Left ventricle myocardium inferior (tissue), 1 donor: ENCODE measurements at places on chromosomes 11 and 22.
A peak's percentile ranks its signal among the peaks of the same experiment; 100 is the strongest.

DNA sequence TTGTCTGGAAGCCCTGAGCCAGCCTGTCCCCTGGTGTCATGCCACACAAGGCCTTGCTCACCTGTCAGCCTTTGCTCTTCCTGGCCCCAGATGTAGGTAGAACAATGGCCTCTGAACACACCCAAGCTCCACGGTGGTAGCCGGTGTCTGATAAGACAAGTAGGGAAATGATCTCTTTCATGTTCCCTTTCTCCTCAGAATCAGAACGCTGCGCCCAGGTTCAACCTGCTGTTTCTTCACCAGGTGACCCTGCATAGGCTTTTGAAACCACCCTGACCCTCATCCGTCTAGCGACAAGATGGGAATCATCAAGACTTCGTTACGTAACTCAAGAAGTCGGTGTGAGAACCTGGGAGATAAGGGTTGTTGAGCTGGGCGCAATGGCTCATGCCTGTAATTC, 28.7 kb upstream of the YWHAH start:
- DNase-seq = no peak

GRCh38 chr11:925158-925495, 543 bp upstream of the AP2A2 start:
- peak; percentile 48 for DNase-seq

DNA sequence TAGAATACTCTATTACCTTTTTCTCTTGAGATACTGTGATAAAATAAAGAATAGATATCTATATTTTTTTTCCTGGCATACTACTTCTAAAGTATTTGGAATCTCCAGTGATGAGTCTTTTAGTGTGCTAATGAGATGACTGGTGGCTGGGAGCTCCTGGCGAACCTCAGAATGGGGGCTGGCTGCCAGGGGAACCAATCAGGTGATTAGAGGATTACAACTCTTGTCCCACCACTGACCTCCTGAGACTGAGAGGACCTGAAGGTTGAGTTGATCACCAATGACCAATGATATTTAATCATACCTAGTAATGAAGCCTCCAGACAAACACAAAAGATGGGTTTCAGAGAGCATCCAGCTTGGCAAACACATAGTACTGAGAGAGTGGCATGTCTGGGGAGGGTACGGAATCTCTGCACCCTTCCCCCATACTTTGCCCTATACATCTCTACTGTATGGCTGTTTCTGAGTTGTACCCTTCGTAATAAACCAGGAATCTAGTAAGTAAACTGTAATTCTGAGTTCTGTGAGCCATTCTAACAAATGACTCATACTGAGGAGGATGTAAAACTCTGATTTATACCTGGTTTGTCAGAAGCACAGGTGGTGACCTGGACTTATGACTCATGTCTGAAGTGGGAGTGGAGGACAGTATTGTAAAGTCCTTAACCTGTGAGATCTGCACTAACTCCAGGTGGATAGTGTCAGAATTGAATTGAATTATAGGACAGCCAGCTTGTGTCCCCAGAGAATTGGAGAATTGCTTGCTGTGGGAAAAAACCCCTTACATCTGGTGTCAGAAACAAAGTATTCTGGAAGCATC, 325.3 kb upstream of the LRRC4C start:
- no peak for DNase-seq

DNA sequence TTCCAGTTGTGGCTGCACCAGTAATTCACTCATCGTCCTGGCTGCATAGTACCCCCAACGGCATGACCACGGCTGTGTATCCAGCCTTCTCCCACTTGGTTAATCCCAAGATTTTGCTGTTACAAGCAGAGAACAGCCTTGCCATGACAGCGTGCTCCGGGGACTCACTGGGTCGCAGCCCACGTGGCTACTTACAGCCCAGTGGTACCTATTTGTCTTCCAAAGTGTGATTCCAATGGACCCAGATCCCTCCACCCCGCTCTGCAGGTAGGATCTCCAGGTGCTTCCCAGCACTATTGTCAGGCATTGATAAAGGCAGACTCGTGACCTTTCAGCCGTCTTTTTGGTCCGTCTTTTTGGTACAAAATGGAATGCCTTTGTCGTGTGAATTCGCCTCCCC, 119.0 kb upstream of the FGF3 start:
- peak; percentile 10 for DNase-seq

- no peak for DNase-seq
These were observed 5.5 kb downstream of the RFPL2 start for GRCh38 chr22:32199341-32199740.

GRCh38 chr11:13268791-13269190, 8.8 kb upstream of the BMAL1 start:
- no peak for DNase-seq

DNA sequence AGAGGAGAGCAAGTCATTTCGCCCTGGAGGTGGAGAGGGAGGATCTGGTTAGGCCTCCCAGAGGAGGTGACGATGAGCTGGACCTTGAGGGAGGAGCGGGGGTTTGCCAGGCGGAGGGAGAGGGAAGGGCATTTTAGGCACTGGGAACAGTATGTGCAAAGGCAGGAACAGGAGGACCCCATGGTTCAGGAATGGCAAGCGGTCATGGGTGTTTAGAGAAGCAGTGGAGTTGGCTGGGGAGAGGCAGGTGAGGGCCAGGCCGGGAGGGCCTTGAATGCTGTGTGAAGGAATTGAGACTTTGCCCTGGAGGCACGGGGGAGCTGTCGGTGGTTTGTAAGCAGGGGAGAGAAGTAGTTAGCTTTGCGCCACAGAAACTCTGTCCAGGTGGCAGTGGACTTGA, 10.3 kb downstream of the PRDM11 start:
- no peak for DNase-seq

DNA sequence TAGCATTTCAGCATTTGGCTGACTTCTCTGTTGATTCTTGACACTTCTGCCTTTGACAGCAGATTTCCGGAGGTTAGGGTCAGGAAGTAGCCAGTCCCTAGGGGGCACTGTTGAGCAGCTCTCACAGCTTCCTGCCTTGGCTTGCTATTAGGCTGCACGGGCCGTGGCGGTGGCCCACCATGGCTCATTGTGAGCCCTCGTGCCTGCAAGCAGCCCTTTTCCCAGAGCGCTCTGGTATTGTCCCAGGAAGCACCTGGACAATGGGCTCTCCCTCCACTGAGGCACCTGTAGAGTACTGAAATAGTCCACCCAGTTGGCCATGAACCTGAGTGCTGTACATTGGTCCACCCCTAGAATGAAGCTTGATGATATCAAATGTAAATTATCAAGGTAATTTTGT, 100.2 kb upstream of the GAL start:
- peak; percentile 31 for DNase-seq

DNA sequence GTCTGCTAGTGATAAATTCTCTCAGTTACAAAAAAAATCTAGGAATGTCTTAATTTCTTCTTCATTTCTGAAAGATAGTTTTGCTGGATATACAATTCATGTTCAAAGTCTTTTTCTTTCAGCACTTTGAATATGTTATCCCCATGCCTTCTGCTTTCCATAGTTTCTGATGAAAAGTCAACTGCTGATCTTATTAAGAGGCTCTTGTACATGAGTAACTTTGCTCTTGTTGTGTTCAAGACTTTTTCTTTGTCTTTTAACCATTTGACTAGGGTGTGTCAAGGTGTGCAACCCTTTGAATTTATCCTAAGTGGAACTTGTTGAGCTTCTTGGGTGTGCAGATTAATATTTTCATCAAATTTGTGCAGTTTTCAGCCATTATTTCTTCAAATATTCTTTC, 22.1 kb upstream of the ACCSL start:
- no peak for DNase-seq

DNA sequence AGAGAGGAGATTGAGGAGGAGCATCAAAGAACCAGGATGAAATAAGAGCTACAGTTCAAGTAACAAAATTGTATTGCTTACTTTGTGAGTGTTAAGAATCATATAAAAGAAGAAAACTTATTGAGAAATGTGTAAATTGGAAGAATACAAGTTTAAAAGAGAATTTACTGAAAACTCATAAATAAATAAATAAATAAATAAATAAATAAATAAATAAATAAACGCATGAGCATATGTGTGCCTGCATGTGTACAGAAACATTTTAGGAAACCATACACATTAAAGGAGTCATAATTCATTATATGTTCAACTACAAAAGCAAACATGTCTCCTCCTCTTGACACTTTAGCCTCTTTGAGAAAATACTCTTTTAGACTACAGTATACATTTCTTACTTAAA, 42.6 kb downstream of the CNTN5 start:
- DNase-seq = no peak

GRCh38 chr11:83195143-83195466, 1.6 kb downstream of the ANKRD42 start:
- DNase-seq = no peak

DNA sequence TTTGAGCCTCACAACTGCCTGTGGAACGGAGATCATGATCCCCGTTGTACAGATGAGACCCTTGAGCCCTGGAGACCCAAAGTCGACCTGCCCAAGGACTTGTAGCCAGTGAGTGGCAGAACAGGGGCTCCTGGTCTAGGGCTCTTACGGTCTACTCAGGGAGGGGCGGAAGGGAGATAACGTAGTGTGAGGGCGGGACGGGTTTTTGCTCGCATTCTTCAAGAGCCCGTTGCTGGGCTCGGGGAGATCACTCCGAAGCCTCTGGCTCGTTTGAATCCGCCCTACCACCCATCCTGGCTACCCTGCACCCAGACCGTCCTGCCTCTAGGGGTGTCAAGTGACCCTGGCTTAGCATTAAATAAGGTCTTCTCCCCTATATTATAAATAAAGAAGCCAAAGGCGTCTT, 639 bp downstream of the CRY2 start:
- DNase-seq = peak; percentile 29

GRCh38 chr11:12942157-12942556, 67.0 kb upstream of the RASSF10 start:
- DNase-seq = no peak

DNA sequence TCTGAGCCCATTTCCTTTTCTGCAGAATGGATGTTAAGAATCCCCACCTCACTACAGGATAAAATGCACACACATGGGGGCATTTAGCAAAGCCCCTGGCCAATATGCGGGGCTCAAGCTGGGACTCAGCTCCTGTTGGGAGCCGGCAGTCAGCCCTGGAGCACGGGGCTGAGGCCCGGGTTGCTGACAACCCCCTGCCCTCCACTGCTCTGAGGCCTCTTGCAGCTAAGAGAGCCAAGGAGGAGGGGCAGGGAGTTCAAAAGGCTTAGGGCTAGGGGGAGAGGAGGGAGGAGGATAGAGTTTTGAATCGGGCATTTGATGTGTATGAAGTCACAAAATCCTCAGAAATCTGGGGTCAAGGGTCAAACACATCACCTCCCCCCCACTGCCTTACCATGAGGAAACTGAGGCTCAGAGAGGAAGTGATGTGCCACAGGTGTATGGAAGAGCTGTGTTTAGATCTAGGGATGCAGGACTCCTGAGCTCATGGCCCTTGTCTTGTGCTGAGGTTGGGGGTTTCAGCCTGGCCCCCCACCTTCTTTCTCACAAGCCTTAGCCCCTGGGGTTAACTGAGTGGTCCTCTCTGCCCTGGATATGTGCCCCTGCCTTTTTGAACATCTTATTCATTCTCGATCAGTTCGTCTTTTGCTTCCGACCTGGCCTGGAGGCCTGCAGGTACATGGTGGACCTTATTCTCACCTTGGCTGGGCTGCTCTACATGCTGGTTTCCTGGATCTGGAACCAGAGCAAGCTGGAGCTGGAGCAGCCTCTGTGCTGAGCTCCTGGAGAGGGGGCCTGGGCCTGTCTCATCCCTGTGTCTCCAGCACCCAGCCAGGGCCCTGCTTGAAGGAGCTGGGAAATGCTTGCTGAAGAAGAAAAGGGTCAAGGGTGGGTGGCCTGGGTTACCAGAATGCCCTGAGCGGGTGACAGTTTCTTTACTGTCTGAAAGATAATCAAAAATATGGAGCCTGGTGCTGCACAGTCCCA, 80.3 kb downstream of the LRRC32 start:
- DNase-seq = no peak

DNA sequence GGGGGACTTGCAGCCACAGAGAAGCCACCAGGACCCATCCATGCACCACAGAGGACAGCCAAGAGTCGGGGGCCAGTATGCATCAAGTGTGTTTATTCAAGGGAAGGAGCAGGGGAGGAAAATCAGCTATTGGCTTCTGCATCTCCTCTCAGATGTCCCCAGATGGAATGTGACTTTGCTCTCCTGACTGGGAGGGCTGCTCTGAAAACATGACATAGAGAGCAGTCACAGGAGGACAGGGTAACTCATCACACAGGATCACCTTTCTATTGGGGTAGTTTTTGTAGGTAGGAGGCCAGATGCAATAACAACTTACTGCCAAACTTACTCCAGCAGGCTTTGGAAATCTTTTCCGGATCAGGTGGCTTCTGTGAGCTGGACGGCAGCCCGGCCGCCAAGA, 121.0 kb upstream of the OPCML start:
- no peak for DNase-seq

DNA sequence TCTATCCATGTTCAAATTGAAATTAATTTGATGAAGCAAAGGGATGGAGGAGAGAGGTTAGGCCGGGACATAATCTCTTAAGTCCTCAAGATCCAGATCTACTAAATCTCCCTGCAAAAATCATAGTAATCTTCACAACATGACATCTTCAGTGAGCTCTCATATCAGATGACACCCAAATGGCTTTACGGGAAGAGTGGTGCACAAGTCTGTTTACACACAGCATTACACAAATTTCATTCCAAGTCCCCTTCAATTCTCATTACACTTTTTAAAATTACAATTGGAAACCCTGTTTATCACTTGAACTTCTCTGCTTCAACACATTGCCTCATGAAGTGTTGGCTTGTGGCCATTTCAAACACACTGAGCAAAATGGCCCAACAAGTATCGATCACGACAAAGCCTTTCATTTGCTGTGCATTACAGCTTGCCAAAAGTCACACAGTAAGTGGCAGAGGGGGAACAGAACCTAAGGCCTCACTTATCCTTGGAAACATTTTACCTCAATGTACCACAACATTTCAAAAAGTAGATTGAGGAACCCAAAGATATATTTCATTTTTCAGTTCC, 17.9 kb upstream of the TPH1 start:
- no peak for DNase-seq

- DNase-seq = no peak
These were observed 4.9 kb upstream of the OR52W1 start for GRCh38 chr11:6194065-6194581.

DNA sequence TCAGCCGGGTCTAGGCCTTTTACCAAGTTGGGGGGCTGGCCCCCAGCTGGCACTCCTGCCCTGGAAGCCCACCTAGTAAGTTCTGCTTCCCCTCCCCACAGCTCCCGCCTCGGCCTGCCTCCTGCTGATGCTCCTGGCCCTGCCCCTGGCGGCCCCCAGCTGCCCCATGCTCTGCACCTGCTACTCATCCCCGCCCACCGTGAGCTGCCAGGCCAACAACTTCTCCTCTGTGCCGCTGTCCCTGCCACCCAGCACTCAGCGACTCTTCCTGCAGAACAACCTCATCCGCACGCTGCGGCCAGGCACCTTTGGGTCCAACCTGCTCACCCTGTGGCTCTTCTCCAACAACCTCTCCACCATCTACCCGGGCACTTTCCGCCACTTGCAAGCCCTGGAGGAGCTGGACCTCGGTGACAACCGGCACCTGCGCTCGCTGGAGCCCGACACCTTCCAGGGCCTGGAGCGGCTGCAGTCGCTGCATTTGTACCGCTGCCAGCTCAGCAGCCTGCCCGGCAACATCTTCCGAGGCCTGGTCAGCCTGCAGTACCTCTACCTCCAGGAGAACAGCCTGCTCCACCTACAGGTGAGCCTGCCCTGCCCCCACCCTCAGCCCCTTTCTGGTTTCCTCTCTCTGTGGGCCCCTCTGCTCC, 7.3 kb downstream of the RTN4RL2 start:
- no peak for DNase-seq
